Naive thymus-derived CD4-positive, alpha-beta T cell (primary cell): ENCODE measurements at places on chromosomes 1 and 21. TPM values are rescaled to one million over a fixed set of nuclear protein-coding genes. Genes with fewer than 3 reads are reported as not detected.

DNA sequence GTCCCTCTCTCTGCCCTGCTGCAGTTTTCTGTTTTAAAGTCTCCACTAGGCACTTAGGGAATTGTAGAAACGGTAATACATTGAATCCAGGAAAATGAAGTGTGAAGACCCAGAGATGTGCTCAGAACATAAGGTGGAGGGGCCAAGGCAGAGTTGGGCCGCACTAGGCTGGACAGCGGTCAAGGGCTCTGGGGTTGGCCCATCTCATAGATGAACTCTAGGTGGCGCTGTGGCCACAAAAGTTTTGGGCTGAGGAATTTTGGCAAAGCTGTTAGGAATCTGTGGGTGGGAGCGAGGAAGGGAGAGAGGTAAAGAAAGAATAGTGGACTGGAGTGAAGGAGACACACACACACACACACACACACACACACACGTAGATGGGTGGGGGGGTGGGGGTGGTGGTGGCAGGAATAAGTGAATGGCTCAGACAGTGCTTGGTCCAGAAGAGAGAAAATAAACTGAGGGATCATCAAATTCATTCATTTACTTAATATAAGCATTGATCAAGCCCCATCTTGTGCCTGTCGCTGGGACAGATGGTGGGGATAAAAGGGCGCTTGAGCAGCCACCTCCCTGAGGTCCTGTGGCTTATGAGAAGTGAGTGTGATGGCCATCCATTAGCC is 258.5 kb downstream of the TRABD2B start:
- DNase-seq: no peak

The OR14C36 gene
- total RNA-seq: not detected

GRCh38 chr1:67427947-67428346 is 2.3 kb downstream of the SERBP1 start:
- no peak for DNase-seq

DNA sequence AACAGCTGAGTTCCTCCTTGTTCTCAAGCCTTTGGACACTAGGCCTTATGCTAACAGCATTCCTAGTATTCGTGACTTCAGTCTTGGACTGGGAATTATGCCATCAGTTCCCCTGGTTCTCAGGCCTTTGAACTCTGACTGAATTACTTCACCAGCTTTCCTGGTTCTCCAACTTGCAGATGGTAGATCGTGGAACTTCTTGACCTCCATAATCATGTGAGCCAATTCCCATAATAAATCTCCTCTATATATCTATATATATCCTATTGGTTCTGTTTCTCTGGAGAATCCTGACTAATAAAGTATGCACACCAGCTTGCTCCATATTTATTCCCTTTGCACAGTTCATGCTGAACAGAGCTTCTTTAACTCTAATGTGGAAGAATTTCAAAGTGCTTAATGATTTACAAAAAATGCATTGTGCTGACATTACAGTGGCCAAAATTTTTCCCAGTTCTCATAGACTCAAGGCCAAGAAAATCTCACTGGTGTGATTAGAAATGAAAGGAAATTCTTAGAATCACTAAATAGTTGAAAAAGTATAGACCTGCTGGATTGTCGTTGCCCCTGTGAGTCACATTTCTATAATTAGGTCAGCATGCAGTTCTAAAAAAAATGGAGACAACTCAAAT is 462.9 kb upstream of the ADAMTS5 start:
- no peak for DNase-seq

DNA sequence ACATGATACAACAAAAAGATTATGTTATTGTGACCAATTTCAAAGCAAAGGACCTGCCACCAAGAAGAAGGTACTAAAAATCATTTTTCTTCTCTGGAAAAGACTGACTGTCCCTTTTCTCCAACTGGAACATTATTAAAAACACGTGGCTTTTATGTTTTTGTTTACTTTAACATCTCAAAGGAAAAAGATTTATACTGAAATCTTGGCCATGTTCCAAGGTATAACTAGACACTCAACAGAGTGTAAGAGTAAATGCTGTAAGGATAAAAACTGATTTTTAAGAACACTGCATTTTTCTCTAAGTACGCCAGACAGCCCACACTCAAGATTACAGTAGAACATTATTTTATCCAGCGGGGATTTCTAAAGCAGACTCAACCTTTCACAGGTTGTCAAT is 62.1 kb downstream of the BRWD1 start:
- DNase-seq: no peak

DNA sequence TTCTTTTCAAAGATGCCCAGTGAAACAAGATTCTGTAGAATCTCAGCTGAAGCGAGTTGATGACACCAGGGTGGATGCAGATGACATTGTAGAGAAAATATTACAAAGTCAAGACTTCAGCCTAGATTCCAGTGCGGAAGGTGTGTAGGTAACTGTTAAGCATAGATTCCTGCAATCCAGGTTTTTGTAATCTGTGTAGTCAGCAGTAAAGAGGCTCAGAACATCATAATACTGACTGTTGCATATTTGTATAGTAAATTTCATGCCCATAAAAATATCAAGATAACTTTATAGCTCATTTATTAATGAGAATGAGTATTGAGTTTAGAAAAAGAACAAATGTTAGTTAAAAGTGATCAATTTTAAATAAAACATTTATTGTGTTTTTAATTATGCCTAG is 32.2 kb downstream of the HENMT1 start:
- no peak for DNase-seq

GRCh38 chr1:58895082-58895481 is 111.2 kb upstream of the JUN start:
- DNase-seq: no peak

DNA sequence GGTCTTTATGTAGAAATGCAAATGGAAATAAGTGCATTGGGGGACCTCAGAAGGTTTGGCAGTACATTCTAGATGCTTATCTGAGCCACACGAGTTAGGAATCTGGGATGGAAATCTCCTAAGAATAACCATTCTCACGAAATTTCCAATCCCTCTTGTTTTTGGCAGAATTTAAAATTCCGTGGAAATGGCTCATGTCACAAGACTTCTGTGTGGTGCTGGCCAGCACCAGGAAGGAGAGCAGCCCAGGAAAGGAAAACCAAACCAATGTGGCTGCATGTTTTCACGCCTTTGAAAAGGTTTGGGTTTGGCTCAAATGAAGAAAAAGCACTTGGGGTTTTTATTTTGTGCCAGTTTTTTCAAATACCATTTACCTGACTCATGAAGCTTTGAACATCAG is 80.1 kb upstream of the KCNK2 start:
- DNase-seq: no peak

DNA sequence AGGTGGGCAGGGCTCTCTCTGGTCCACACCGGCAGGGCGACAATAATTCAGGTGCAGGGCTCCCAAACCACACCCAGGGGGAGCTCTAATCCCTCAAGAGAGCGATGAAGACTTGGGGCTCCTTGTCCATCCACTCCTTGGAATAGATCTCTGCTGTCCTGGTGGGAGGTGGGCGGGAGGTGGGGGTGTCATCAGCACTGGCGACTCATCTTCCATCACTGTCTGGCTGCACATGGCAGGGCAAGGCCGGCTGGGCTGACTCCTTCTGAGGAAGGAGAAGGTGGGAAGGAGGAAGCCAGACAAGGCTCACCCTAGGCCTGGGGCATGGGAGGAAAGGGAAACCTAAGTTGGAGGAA is 29.3 kb downstream of the TNNT2 start:
- DNase-seq: no peak

DNA sequence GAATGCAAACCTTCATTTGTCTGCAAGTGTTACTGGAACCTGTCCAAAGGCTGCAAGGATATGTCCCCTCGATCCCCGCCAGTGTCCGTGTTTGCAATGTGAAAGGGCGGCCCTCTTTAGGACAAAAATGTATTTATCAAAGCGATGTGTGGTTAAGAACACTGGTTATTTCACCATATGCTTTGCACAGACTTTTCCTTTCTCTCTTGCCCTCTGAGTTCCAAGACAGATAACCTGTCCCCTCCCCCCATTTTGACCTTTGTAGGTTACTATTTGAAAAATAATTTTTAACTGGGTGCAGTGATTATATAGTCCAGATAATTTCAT is 1.8 kb downstream of the CHRM3 start:
- DNase-seq: no peak

DNA sequence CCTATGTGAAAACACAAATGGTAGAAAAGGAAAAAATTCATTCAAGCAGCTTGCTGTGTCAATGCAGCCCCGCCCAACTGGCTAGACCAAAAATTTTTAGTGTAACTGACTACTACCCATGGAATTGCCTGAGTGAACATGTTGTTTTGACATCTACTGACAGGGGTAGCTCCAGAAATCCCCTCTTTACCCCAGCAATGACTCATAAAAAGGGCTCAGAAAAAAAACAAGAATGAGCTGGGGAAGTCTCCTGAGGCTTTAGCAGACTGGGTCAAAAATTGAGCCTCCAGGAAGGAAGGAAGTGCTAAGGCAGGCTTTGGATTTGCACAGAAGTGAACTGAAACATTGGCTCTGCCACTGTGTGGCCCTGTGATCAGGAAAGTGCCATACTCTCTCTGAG is 24.4 kb upstream of the FGGY start:
- DNase-seq: no peak

- DNase-seq: no peak
Observed at GRCh38 chr1:209567698-209568175, 15.8 kb upstream of the CAMK1G start.

DNA sequence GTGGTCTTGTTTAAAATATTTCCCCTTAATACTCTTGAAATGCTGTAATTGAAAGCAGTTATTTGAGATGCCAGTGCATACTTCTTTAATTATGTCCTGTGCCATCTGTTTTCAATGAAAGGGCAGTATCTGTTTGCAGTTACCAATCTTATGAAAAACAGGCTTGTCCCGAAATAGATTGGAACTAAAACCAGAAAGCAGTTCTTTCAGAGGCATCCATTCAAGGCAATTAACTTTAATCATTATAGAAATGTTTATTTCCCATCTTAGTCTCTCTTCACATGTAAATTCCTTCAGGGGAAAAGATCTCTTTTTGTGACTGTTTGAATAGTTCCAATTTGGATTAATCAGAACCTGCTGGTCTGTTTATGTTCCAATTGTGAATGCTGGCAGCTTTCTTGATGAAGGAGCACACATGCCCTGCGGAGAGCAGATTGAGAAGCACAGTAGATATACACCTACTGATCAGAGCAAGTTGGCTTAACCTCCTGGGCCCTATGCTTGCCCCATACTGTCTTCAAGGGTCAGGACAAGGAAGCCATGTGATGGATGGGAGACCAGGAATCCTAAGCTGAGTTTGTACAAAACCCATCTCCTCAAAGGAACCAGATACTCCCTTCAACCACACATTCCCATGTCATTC is 41.6 kb upstream of the MROH9 start:
- no peak for DNase-seq

DNA sequence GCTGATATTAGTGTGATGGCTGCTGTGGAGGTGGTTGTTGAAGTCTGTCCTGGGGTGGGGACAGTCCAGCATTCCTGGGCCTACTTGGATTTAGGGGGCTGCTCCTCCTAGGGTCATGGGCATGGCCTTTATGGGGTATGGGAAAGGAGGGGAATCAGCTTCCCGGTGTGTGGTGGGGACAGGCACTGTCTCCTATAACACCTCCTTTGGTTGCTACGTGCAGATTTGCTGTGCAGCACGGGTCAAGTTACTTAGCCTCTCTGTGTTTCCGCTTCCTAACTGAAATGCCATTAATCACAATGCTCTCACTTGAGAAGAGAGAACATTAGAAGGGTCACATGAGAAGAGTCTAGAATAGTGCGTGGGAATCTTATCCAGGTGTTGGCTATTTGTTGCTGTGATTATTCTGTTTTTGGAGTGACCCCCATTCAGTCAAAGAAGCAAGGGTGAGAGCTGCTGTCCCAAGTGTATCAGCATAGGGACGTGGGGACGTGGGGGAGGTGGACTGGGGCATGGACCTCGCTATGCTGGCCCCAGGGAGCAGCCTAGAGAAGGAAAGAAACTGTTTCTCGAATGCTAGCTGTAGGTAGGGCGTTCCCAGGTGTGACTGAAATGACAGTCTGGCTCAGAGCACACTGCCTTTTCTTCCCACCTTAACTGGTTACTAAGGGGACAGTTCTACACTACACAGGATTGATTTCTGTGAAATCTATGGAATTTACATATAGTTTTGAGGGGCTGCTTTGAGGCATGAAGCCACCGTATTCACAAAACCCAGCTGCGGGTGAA is 19.9 kb downstream of the SOX13 start:
- DNase-seq: no peak

GRCh38 chr1:178328728-178329127 is 168.0 kb downstream of the CLEC20A start:
- DNase-seq: no peak
